Caco-2 (cell line): ENCODE measurements at places on chromosomes 2 and 18.

- no peaks in the 10 kb centered on the region for H3K36me3 ChIP-seq
- no peaks in the 10 kb centered on the region for H3K4me1 ChIP-seq
- H3K4me3 ChIP-seq: no peak overlapping the region
- no peak overlapping the region for H3K27ac ChIP-seq
Observed at GRCh38 chr18:64679121-64679520, 530.2 kb upstream of the LINC00305 start.

GRCh38 chr2:114661971-114662939 lies 219.8 kb downstream of the DPP10 start:
- H3K36me3 ChIP-seq: no peaks in the 10 kb centered on the region
- H3K4me3 ChIP-seq: no peak overlapping the region
- H3K27ac ChIP-seq: no peak overlapping the region
- no peak for DNase-seq
- H3K27me3 ChIP-seq: no peaks in the 10 kb centered on the region

DNA sequence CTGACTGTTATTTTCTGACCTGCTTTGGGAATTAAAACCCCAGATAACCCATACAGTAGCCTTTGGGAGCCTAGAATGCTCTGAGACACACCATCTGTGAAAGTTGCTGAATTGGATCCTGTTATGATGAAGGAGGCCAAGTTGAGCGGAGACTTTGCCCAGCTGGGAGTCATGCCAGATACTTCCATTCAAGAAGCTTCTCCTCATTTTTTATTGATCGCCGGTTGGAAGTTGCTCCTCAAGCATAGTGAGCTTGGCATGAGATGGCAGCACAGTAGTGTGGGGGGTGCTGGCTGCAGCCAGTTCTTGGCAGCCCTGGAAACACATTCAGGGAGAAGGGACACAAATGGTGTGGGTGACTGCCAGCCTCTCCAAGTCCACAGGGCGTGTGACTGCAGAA lies 270.7 kb upstream of the NRP2 start:
- no peaks in the 10 kb centered on the region for H3K4me1 ChIP-seq
- H3K27me3 ChIP-seq: no peaks in the 10 kb centered on the region
- no peak overlapping the region for H3K27ac ChIP-seq
- no peaks in the 10 kb centered on the region for H3K36me3 ChIP-seq
- no peak for DNase-seq

GRCh38 chr2:215401896-215402379 lies 33.9 kb downstream of the FN1 start:
- peaks cover 14% of the 10 kb centered on the region; the same call in 1 of the 2 replicates for H3K36me3 ChIP-seq
- H3K27me3 ChIP-seq: no peaks in the 10 kb centered on the region
- DNase-seq: no peak
- peaks cover 10% of the 10 kb centered on the region; the same call in 1 of the 2 replicates for H3K4me1 ChIP-seq
- H3K27ac ChIP-seq: no peak overlapping the region
- H3K4me3 ChIP-seq: no peak overlapping the region

DNA sequence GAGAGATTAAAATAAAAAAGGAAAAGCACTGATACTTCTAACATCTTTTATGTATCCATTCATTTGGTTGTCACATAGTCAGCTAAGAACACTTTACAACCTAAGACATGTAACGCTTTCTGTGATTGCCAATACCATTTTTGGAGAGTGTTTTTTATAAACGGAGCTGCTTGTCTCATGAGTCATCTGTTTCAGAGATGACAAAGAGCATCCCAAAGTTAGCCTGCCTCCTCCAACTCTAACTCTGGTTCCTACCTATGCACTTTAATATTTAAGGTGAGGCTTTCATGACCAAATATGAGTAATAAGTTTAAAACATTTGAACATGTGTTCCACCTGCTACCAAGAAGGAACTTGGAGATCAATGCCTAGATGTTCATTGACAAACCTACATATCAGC lies 260.1 kb upstream of the SMIM21 start:
- H3K4me3 ChIP-seq: no peak overlapping the region
- H3K4me1 ChIP-seq: no peaks in the 10 kb centered on the region
- no peak overlapping the region for H3K27ac ChIP-seq

DNA sequence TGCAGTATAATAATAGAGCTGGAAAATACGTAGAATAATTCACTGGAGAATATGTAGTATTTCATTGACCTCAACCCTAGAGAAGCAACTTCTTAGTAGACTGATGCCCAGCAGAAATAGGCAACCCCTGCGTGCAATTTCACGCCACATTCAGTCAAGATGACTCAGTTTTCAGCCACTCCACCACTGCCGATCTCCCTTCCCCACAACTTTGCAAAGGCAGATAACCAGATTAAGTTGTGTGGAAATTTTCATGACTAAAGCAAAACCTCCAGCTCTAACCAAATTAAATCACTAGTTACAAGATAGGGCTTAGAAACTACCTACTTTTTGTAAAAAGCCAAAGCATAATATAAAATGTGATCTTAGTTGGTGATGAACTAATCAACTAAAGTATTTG lies 63.3 kb upstream of the STK17B start:
- H3K4me3 ChIP-seq: no peak overlapping the region
- no peaks in the 10 kb centered on the region for H3K27me3 ChIP-seq
- H3K36me3 ChIP-seq: no peaks in the 10 kb centered on the region
- no peak overlapping the region for H3K27ac ChIP-seq
- no peak for DNase-seq
- H3K4me1 ChIP-seq: peaks cover 19% of the 10 kb centered on the region

DNA sequence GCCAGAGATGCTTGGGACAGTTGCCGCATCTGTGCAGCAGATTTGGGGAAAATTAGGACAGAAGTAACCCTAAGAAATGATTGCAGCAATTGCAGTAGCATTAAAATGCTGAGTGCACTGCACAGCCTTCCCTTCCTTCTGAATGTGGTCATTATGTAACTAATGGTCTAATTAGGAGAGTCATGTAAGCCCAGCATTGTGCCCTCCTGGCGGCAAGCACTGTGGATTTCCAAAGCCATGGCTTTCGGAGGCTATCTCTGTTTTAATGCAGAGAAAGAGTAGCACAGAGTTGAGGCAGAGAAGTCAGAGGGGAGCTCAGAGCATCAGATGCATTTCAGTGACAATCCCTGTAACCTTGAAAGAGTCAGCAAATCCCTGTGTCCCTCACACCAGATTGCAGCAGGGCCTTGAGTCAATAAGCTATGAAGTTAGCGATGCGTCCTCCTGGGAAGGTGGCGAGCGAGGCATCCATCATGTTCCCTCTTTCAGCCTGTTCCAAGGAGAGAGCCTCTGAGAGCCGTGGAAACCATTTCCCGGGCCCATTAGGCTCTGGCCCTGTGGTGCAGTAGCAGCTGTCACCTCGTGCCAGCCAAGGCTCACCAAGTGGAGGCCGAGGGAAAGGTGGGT lies 307.2 kb downstream of the FBXO15 start:
- no peak overlapping the region for H3K4me3 ChIP-seq
- no peaks in the 10 kb centered on the region for H3K4me1 ChIP-seq
- H3K27ac ChIP-seq: no peak overlapping the region
- H3K36me3 ChIP-seq: no peaks in the 10 kb centered on the region
- no peak for DNase-seq

DNA sequence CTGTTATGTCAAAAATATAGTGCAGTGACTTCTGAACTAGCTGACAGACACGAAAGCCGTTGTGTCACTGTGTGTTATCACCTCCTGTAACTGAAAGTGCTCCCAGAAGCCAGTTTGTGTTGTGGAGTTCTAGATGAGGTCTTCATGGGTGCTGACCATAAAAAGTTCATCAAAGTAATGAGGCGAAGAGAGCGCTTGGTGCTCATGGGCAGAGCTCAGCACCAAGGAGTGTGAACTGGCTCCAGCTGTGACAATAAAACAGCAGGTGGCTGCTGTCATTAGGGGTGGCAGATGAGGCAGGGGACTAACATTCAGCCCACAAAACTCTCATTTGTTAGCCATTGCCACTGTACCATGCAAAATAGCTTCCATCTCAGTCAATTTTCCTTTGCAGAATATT lies 151.1 kb downstream of the ZNF407 start:
- no peaks in the 10 kb centered on the region for H3K36me3 ChIP-seq
- no peak for DNase-seq
- H3K27ac ChIP-seq: no peak overlapping the region
- no peaks in the 10 kb centered on the region for H3K27me3 ChIP-seq
- H3K4me1 ChIP-seq: no peaks in the 10 kb centered on the region

DNA sequence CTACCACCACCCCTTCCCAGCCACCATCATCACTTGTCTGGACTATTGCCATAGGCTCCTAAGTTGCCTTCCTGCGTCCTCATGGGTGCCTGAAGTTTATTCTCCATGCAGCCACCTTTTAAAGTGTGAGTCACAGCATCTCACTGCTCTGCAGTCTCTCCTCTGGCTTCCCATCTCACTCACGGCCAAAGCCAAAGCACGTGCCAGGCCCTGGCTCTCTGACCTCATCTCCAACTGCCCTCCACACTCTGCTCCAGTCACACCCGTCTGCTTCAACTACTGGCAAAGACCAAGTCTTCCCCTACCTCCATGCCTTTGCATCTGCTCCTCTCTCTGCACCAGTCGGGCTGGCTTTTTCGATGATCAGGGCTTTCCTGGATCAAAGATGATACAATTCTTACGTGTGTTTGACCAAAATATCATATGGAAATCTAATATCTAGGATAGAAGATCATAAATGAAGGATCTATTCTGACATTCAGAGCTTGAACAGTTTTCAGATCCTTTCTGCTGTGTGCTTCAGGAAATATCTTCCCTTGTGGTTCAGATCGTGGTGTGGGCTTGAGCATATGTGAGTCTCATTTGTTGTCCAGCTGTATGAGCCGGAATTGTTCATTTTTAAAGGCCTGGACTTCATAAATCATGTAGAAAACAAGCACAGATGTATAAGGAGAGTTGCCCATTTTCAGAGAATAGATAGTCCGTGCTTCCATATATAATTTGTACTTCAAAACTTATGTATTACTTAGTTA lies 175.6 kb downstream of the PRKCE start:
- no peaks in the 10 kb centered on the region for H3K36me3 ChIP-seq
- DNase-seq: no peak
- H3K27me3 ChIP-seq: no peaks in the 10 kb centered on the region
- H3K27ac ChIP-seq: no peak overlapping the region
- H3K4me1 ChIP-seq: no peaks in the 10 kb centered on the region
- H3K4me3 ChIP-seq: no peak overlapping the region

DNA sequence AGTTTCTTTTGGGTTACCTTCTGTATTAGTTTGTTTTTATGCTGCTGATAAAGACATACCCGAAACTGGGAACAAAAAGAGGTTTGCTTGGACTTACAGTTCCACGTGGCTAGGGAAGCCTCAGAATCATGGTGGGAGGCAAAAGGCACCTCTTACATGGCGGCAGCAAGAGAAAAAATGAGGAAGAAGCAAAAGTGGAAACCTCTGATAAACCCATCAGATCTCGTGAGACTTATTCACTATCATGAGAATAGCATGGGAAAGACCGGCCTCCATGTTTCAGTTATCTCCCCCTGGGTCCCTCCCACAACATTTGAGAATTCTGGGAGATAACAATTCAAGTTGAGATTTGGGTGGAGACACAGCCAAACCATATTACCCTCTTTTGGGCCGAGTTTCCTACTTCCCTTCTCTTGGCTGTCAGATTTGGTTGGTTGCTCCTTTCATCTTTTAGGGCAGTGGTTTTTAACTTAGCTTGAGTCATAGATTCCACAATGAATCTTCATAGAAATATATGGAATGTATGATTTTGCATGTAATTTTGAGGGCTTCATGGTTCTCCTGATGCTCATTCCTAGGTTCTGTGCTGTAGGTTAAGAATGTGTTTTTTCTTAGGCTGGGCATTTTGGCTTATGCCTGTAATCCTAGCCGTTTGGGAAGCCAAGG lies 44.2 kb downstream of the CEP192 start:
- H3K27me3 ChIP-seq: no peaks in the 10 kb centered on the region
- H3K36me3 ChIP-seq: peaks cover 3% of the 10 kb centered on the region
- H3K27ac ChIP-seq: no peak overlapping the region
- no peak for DNase-seq
- no peak overlapping the region for H3K4me3 ChIP-seq

GRCh38 chr18:31057051-31057450 lies 14.5 kb upstream of the DSC3 start:
- H3K4me1 ChIP-seq: no peaks in the 10 kb centered on the region
- no peak overlapping the region for H3K27ac ChIP-seq
- H3K36me3 ChIP-seq: no peaks in the 10 kb centered on the region
- no peaks in the 10 kb centered on the region for H3K27me3 ChIP-seq

DNA sequence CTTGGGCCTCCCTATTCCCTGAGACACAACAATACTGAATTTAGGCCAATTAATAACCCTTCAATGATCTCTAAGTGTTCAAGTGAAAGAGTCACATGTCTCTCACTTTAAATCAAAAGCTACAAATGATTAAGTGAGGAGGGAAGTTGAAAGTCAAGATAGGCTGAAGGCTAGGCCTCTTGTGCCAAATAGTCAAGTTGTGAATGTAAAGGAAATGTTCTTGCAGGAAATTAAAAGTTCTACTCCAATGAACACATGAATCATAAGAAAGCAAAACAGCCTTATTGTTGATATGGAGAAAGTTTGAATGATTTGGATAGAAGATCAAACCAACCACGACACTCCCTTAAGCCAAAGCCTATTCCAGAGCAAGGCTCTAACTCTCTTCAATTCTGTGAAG lies 286.9 kb downstream of the MEIS1 start:
- H3K36me3 ChIP-seq: no peaks in the 10 kb centered on the region
- no peak overlapping the region for H3K4me3 ChIP-seq
- H3K27me3 ChIP-seq: no peaks in the 10 kb centered on the region
- no peak for DNase-seq
- no peaks in the 10 kb centered on the region for H3K4me1 ChIP-seq
- H3K27ac ChIP-seq: no peak overlapping the region

- H3K36me3 ChIP-seq: no peaks in the 10 kb centered on the region
- no peak for DNase-seq
- no peaks in the 10 kb centered on the region for H3K27me3 ChIP-seq
Observed at GRCh38 chr2:56047136-56047535, 123.6 kb upstream of the EFEMP1 start.
